ENCODE measurements at places on chromosomes 11 and 22.

GRCh38 chr11:63767565-63768236 is 874 bp downstream of the ZFTA start:
- peak; percentile 64 for DNase-seq
- peaks cover 31% of the 10 kb centered on the region for H3K27me3 ChIP-seq
- H3K4me3 ChIP-seq = peak overlapping the region; percentile 67

DNA sequence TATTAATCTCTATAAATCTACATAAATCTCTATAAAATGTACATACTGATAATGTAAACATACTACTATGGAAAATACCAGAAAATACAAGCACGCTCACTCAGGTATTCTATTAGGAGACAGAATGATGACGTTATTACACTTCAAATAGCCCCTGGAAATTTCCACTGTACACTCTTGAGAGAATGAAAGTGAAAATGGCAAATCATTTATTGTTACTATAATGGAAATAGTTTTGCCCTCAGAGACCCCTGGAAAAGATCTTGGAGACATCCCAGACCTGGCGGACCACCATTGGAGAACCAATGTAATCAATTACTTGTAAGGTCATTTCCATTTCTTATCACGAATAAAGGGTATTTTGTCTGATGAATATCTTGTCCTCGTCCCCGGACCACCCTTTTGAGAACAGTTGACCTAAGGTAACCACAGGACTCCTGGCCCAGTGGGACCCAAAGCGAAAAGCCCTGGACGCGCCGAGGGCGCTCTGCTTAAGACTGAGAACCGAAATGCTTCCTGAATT is 509 bp upstream of the PRRG4 start:
- H3K27ac ChIP-seq = no peak overlapping the region
- H3K27me3 ChIP-seq = peaks cover 5% of the 10 kb centered on the region
- H3K36me3 ChIP-seq = no peaks in the 10 kb centered on the region
- H3K4me3 ChIP-seq = peak overlapping the region; percentile 58

- peaks cover 6% of the 10 kb centered on the region for H3K27me3 ChIP-seq
- no peak overlapping the region for H3K27ac ChIP-seq
- DNase-seq = no peak
- H3K4me3 ChIP-seq = no peak overlapping the region
- no peaks in the 10 kb centered on the region for H3K4me1 ChIP-seq
Measured at GRCh38 chr22:35131525-35132000, 65.6 kb downstream of the ISX start.

DNA sequence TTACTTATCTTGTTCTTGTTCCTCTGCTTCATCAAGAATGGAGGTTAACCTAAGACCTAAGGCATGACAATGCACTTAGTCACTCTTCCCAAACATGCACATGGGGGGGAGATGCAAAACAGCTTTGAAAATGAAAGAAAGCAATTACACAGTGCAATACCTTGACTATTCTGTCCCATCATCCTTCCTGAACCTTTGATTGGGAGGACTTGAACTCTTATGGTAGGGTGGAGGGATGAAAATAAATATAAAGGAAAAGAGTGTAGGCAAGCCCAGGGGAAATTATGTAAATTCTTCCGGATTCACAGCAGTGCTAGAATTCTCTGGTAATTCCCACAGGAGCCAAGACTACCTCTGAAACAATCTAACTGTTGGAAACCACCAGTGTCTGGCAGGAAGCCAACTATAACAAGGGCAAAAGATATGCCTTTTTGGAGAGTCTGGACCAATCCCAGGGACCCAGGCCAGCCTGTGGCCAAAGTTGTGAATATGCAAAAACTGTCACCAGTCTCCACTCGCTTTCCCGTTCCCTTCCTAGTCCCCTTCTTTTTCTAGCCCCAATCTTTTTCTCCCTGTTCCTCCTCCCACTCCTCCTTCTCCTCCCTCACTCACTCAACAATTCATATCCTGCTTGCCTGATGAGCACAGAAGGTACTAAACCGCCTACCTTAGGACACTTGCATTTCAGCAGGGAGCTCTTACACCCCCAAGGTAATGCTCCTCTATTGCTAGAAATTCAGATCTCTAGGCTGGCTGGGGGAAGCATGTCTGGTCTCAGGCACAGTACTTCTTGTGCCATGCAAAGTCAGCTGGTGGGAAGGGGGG is 2.5 kb upstream of the RCN1 start:
- H3K27ac ChIP-seq = no peak overlapping the region
- peaks cover 43% of the 10 kb centered on the region for H3K4me1 ChIP-seq
- H3K27me3 ChIP-seq = peaks cover 29% of the 10 kb centered on the region
- DNase-seq = peak; percentile 21
- no peaks in the 10 kb centered on the region for H3K36me3 ChIP-seq
- no peak overlapping the region for H3K4me3 ChIP-seq

GRCh38 chr11:65699306-65699705 is 12.7 kb upstream of the KAT5 start:
- H3K27me3 ChIP-seq = no peaks in the 10 kb centered on the region
- no peak overlapping the region for H3K27ac ChIP-seq
- no peak overlapping the region for H3K4me3 ChIP-seq
- H3K4me1 ChIP-seq = no peaks in the 10 kb centered on the region

DNA sequence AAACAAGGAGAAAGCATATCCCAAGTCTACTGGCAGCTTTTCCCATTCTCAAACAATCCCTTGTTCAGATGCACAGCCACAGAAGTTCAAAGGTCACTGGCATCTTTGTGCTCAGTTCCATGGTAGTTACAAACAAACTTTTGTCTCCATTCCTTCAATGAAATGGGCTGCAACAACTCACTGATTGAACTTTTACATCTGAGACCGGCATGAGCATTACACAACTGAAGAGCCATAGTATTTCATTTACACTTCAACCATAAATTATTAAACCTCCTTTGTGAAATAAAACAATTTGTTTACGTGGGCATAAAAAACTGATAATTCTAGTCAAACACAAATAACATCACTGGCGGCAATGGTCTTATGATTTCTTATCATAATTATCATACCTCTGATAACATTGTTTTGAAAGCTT is 67.8 kb upstream of the ARHGAP32 start:
- DNase-seq = no peak
- no peaks in the 10 kb centered on the region for H3K4me1 ChIP-seq
- peaks cover 11% of the 10 kb centered on the region for H3K27me3 ChIP-seq
- H3K27ac ChIP-seq = no peak overlapping the region
- no peaks in the 10 kb centered on the region for H3K36me3 ChIP-seq

DNA sequence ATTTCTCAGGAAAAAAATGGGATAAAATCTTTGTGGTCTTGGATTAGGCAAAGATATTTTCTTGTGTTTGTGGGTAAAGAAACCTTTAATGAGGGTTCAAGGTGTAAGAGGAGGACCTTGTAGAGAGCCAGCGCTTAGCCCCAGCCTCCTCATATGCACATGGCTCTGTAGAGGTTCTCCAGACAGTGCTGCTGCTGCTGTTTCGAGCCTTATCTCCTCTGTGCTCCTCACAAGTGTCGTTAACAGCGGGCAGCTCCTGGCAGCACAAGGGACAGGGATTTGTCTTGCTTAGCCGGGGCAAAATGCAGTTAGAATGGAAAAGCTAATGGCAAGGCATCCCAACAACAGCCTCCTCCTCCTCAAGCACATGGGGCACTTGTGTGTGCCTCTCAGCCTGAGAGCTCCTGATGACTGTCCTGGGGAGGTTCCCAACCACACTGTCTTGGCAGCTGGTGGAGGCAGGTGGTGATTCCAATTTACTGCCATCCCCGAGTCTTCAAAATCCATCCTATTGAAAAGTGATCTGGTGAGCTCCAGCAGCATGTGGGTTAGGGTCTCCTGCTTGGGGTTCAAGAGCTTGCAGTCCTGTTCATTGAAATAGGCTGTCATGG is 7.6 kb upstream of the MSANTD2 start:
- no peaks in the 10 kb centered on the region for H3K4me1 ChIP-seq
- H3K36me3 ChIP-seq = no peaks in the 10 kb centered on the region
- no peak overlapping the region for H3K27ac ChIP-seq
- DNase-seq = no peak

GRCh38 chr11:66985508-66986177 is 10.5 kb downstream of the C11orf86 start:
- DNase-seq = no peak
- H3K4me3 ChIP-seq = no peak overlapping the region
- H3K27me3 ChIP-seq = peaks cover 3% of the 10 kb centered on the region
- H3K27ac ChIP-seq = no peak overlapping the region
- no peaks in the 10 kb centered on the region for H3K36me3 ChIP-seq
- H3K4me1 ChIP-seq = peaks cover 16% of the 10 kb centered on the region

GRCh38 chr11:121479698-121480238 is 27.0 kb upstream of the SORL1-AS1 start:
- peaks cover 35% of the 10 kb centered on the region for H3K36me3 ChIP-seq
- no peak overlapping the region for H3K4me3 ChIP-seq
- H3K27me3 ChIP-seq = no peaks in the 10 kb centered on the region
- peaks cover 57% of the 10 kb centered on the region for H3K4me1 ChIP-seq
- 0 out of 2 replicates have a peak overlapping the region, but pooled peaks have one; percentile 35 for H3K27ac ChIP-seq
- no peak for DNase-seq

DNA sequence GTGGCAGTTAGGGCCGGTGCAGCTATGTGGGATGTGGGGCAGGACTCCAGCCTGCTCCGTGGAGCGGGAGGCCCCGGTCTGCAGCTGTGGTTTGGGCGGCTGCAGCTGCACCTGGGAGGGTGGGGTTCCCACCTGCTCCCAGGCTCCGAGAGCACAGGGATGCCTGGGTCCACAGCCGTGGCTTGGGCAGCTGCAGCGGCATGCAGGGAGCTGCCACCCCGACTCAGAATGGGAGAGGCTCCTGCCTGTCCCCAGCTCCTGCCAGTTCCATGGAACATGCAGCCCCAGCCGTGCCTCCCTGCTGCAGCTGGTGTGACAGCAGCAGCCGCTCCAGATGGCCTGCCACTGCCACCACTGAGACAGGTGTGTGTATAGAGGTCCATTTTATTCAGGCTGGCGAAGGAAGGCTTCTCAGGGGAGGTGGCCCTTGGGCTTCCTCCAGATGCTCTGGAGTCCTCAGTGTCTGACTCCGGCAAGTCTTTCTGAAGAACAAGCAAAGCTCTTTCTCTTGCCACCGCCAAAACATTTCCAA is 21.8 kb upstream of the UPK3A start:
- H3K4me3 ChIP-seq = no peak overlapping the region
- H3K36me3 ChIP-seq = no peaks in the 10 kb centered on the region
- H3K27me3 ChIP-seq = peaks cover 33% of the 10 kb centered on the region
- no peak for DNase-seq

- H3K27ac ChIP-seq = no peak overlapping the region
- no peak for DNase-seq
- H3K4me3 ChIP-seq = no peak overlapping the region
Measured at GRCh38 chr22:24043958-24044357, 32.9 kb downstream of the CABIN1 start.

DNA sequence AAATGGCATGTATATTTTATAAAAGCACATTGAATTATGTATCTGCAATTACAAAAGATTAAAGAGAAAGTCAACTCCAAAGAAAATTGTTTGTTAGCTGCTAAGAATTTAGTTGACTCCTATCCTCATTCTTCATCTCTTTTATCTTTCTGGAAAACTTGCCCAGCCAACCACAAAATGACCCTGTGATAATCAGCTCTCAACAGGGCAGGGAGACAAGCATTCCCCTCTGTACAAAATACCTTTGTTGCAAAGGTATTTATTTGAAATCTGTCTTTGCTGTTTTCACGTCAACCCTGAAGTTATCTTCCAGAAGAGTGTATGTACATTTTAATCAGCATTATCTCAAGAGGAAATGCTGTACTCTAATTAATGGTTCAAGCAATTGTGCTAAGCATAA is 191.1 kb upstream of the DDI1 start:
- no peaks in the 10 kb centered on the region for H3K4me1 ChIP-seq
- H3K27me3 ChIP-seq = no peaks in the 10 kb centered on the region
- no peaks in the 10 kb centered on the region for H3K36me3 ChIP-seq
- H3K4me3 ChIP-seq = no peak overlapping the region

DNA sequence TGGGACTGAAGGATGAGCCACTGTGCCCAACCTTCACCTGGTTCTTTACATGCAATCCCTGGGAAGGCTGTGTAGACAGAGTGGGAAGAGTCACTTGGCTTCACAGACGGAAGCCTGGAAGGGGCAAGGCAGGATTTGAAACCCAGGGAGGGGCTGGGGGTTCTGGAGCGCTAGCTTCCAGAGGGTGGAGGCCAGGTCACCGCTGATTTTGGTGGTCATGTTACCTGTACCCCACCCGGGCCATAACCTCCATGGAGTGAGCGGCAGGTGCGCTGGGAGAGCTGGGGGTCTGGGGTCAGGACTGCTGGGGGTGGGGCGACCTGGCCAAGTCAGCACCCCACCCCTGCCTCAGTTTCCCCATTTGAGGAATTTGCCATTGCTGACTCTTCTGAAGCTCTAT is 38.3 kb downstream of the PDGFB start:
- no peaks in the 10 kb centered on the region for H3K27me3 ChIP-seq
- peaks cover 10% of the 10 kb centered on the region for H3K4me1 ChIP-seq
- H3K4me3 ChIP-seq = no peak overlapping the region

DNA sequence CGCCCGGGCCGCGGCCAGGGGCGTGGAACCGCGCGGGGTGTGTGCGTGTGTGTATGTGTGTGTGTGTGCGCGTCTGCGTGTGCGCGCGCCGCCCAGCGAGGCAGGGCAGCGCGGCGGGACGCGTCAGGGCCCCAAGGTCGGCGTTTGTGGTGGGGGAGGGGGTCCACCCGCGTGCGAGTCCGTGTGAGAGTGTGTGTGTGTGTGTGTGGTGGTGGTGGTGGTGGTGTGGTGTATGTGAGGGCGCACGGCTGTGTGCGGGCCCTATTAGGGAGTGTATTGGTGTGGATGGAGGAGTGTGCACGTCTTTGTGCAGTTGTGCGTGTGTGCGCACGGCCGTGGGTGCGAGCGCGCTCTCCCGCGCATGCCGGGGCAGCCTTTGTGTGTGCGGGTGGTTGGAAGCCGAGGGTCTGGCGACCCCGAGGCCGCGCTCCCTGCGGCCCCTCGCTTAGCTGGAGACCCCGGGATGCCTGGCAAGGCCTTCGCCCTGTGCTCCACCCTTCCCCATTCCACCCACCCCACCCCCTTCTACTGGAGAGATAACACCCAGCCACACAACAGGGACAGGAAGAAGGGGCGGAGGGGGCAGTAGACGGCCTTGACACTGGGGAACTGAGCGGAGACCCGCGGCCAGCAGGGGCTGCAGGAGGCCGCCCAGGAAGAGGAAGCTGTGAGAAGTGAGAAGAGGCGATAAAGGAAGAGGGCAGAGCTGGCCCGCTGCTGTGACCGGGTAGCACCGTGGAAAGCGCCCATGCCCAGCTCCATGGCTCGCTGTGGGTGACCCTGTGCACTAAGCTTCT is 528 bp upstream of the ARRB1 start:
- H3K27ac ChIP-seq = peak overlapping the region; percentile 76
- no peaks in the 10 kb centered on the region for H3K27me3 ChIP-seq
- H3K4me3 ChIP-seq = peak overlapping the region; percentile 75
- H3K36me3 ChIP-seq = no peaks in the 10 kb centered on the region
- H3K4me1 ChIP-seq = peaks cover 51% of the 10 kb centered on the region
- DNase-seq = peak; percentile 72

DNA sequence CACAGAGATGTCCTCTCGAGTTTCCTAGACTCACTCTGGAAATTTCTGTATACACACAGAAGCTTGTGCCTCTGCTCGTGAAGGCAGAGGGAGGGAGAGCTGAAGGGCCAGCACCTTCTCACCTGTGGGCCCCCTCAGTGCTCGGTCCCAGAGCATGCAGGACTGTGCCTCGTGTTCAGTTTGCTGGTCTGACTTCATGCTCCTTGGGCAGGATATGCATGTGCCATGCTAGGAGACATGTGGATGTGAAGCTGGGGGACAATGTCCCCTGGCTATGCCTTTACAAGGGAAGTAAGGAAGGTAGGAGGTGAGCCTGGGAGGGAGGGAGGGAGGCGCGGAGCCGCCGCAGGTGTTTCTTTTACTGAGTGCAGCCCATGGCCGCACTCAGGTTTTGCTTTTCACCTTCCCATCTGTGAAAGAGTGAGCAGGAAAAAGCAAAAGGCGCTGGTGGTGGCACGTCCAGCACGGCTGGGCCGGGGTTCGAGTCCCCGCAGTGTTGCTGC is 22.6 kb downstream of the NEAT1 start:
- H3K4me3 ChIP-seq = no peak overlapping the region
- H3K27ac ChIP-seq = no peak overlapping the region
- H3K36me3 ChIP-seq = no peaks in the 10 kb centered on the region
- no peak for DNase-seq
- no peaks in the 10 kb centered on the region for H3K27me3 ChIP-seq
